ENCODE measurements at places on chromosomes 1 and 21.

- DNase-seq: no peak
Observed at GRCh38 chr1:243550276-243550675, 294.4 kb downstream of the SDCCAG8 start.

DNA sequence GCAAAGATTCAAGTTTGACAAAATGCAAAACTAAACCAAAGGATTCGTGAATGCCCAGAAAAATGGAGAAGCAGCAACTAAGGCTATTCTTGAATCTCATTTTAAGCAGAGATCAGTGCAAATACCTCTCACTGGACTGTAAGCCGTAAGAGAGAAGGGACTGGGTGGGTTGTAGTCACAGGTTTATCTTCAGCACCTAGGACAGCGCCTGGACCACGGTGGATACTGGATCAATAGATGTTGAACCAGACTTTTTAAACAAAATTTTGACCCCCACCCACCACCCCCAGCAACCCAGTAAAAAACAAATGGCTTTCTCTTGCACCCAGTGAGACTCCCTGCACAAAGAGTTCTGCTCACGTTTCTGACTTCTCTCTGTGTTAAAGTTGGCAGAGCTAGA is 347.1 kb downstream of the AJAP1 start:
- DNase-seq: no peak

DNA sequence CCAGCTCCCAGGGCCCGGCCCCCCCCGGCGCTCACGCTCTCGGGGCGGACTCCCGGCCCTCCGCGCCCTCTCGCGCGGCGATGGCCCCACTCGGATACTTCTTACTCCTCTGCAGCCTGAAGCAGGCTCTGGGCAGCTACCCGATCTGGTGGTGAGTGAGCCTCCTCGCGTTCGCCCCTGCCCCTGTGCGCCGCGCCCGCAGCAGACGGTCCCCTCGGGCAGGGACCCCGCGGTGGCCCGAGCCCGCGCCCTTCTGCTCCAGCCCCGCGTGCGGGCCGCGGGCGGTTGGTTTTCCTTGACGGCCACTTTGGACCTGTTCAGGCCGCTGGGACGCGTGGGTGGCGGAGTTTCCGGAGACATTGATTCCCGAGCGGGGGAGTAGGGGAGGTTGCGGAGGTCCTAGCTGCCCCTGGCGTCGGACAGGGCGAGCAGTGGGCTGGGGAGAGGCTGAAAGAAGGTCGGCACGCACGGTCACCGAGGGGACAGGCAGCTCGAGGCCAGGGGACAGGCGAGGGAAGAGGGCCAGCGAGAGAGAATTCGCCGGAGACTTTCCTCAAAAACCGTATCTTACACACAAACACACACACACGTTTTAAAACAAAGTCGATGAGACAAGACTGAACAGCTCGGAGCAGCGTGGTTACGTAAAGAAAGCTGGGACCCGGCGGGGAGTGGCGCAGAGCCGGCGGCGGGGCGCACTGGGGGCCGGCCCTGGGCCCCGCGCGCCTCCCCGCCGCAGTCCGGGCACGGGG is 427 bp downstream of the WNT3A start:
- no peak for DNase-seq

GRCh38 chr1:51726544-51727225 is 109.8 kb downstream of the OSBPL9 start:
- no peak for DNase-seq

DNA sequence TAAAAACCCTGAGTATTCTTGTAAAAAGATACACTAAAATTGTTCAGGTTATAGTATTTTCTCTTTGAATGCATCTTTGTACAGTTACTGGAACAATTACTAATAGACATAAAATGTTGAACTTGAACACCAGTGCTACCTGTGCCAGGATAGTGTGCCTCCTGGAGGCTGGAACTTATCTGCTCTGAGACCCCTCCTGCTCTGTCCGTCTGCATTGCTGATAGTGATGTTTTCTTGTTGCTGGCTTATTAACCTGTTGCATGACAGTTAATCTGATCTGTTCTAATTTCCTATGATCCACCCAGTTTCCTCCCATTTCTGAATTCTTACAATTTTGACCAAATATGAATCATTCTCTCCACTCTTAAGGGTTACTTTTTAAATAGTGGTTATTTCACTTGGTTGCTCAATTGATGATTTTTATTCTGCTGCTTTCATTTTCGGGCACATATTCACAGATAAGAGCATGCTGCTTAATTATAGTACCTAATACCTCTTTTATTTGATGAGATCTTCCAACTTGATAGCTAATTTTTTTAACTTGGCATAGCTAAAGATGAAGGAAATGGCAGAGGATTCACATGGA is 101.4 kb downstream of the CC2D1B start:
- DNase-seq: no peak

- DNase-seq: no peak
Observed at GRCh38 chr21:26686278-26686677, 113.2 kb upstream of the CYYR1 start.

GRCh38 chr21:35775778-35776544 is 284.4 kb downstream of the SETD4 start:
- DNase-seq: no peak

DNA sequence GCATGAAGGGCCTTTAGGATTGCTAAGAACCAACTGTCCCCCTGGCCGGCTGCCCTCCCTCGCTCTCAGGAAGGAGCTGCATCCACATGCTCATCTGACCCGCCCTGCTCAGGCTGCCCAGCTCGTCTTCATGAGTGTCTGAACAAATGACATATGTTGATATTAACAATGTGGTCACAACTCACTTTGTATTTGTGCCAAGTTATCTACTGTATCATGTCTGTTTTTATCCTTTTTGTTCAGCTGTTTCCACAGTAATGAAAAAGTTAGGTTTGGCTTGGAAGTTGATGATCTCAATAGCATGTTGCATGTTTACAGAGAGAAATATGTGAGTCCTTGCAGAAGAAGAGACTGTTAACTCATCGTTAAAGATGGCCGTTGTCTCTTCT is 75.1 kb downstream of the PHTF1 start:
- no peak for DNase-seq

- no peak for DNase-seq
Observed at GRCh38 chr1:61361931-61362330, 279.6 kb downstream of the NFIA start.

- no peak for DNase-seq
Observed at GRCh38 chr1:168408539-168408865, 127.8 kb downstream of the TBX19 start.

GRCh38 chr1:31593770-31594632 is 17.7 kb downstream of the TINAGL1 start:
- DNase-seq: peak; percentile 58

DNA sequence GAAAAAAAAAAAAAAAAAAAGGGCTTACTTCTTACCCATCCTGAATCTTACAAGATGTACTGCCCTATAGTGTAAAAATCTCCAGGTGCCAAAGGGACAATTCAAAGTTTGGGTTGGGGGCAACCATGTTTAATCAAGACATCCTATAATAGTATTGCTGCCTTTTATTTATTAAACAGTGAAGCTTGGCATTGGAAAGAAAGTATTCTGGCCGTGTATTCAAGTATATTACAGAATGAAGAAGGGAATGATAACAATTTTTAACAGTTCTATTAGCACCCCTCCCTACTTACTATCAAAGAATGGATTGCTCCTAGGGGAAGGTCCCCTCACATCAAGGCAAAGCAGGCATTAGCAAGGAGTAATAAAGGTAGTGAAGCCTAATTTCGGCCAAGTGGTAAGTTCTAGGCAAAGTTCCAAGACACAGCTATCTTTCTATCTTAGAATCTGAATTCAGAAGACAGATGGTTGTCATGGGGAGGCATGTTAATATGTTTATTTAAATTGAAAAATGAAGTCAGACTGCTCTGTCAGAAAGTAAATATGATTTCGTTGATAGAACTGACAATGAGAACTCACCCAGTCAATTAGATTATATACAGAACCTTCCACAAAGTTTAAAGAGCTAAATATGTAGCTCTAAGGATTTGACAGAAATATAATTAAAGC is 24.6 kb downstream of the ST7L start:
- DNase-seq: no peak

- DNase-seq: no peak
Observed at GRCh38 chr1:184533915-184534314, 147.1 kb downstream of the C1orf21 start.

DNA sequence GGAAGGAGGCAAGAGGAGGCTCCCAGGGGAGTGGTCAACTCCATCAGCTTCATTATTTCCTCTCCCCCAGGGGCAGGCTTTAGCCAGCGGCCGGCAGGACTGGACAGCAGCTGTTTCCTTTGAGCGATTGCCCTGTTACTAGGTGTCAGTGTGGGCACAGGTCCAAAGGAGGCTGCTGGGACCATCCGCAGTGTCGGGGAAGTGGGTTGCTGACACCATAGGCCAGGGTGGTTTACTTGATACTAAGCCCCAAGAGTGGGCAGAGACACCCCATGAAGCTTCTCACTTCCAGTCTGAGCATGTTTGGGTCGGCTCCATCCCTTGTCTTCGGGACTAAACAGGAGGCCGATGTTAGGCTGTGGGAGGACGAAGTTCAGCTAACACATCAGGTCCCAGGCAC is 63.6 kb downstream of the KAZN start:
- no peak for DNase-seq

DNA sequence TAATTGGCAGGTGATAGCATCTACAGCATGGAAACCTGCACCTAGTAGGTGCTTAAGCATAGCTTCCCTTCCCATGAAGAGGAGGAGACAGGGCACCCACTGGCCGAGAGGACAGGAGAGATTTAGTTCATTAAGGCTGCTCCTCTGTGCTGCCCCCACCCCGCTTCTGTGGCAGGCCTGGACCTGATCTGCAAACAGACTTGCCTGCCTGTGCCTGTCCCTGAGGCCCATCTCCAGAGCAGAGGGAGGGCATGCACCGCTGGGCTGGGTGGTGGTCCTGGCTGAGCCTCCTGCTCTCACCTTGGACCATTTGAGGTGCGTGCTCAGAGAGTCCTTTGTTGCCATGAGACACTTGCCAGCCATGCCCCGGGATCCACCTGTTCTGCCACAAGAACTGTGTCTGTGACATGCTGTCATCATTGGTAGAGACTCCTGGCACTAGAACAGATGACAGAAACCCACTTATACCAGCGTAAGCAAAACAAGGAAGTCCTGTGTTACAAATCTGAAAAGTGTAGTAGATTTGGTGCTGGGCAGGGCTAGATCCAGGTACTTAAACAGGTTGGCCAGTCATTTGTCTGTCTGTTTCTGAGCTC is 55.6 kb downstream of the PTPRF start:
- DNase-seq: no peak

GRCh38 chr1:21536218-21536617 is 27.0 kb downstream of the ALPL start:
- no peak for DNase-seq

- DNase-seq: no peak
Observed at GRCh38 chr1:235424092-235424491, 56.9 kb downstream of the TBCE start.

DNA sequence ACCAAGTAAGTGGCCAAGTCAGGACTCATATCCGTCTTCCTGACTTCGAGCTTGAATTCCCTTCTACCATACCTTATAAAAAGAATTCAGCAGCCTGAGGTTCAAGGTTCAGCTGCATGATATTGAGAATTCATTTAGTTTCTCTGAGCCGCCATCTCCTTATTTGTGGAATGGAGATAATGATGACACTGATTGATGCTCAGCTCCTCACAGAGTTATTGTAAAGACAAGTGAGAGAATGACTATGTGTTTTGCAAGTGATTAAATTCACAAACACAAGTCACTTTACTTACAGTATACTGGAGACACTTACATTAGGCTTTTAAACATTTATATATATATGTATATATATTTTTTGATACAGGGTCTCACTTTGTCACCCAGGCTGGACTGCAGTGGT is 39.8 kb upstream of the SCAF4 start:
- no peak for DNase-seq

- DNase-seq: no peak
Observed at GRCh38 chr21:25638660-25639550, at the start of gene JAM2. Gene JAM2 (plus strand): TSS chr21:25639258. CDS start chr21:25639822, 564 bp downstream.

- DNase-seq: no peak
Observed at GRCh38 chr1:241870336-241870735, 22.3 kb downstream of the EXO1 start.

- DNase-seq: no peak
Observed at GRCh38 chr1:106746448-106747085, 309.9 kb upstream of the PRMT6 start.

DNA sequence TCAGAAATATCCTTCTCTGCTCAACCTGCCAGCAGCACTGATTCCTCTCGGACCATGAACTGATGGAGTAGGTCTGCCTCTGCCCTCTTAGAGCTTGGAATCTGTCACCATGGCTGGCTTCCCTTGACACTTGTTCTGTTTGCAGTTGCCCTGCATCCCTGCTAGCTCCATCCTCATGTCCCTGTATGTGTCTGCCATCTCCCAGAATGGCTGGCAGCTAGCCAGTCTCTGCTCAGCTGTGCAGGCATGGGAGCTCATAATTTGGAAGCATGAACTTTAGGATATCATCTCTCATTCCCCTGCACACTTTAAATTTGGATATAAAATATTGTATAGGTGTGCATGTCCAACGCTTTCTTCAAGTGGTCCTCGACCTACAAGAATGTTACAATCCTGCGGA is 95.4 kb downstream of the C1orf94 start:
- no peak for DNase-seq

- no peak for DNase-seq
Observed at GRCh38 chr1:108639899-108640560, 20.9 kb downstream of the HENMT1 start.
